Activated T-helper 9 cell treated with anti-CD3 and anti-CD28 coated beads, Interleukin-2, amount 50 U/mL, for 16 hours (primary cell): ENCODE measurements at places on chromosomes 12 and 14.

DNA sequence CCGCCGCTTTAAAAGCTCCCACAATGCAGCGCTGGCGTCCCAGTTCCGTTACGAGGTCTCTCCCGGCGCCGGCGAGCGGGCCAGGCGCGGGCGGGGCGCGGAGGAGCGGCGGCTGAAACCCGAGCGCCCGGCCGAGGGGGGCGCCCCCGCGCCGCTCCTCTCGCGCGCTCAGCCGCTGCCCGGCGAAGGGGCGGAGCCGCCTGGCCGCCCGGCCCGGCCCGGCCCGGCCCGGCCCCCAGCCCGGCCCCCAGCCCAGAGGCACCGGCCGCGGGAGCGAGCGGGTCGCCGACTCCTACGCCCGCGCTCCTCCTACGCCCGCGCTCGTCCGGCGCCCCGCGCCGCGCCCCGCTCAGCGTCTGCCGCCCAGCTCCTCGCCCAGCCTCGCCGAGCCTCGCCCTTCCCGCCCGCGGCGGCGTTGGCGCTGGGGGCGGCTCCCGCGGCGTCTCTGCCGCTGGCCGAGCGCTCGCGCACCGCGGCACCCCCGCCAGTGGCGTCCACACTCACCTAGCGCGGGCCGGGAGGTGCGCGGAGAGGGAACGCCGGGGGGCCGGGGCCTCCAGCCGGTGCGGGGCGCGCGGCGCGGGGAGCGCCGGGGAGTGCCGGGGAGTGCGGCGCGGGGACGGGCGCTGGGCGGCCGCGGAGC lies at the start of gene RASSF8:
Gene RASSF8 (plus strand): TSS at position 255 of the 643 bp plus-strand sequence. CDS start 96,662 bp downstream, outside the sequence.
- no peak for DNase-seq

GRCh38 chr12:1846421-1847405 lies 26.3 kb downstream of the LRTM2 start:
- no peak for DNase-seq

DNA sequence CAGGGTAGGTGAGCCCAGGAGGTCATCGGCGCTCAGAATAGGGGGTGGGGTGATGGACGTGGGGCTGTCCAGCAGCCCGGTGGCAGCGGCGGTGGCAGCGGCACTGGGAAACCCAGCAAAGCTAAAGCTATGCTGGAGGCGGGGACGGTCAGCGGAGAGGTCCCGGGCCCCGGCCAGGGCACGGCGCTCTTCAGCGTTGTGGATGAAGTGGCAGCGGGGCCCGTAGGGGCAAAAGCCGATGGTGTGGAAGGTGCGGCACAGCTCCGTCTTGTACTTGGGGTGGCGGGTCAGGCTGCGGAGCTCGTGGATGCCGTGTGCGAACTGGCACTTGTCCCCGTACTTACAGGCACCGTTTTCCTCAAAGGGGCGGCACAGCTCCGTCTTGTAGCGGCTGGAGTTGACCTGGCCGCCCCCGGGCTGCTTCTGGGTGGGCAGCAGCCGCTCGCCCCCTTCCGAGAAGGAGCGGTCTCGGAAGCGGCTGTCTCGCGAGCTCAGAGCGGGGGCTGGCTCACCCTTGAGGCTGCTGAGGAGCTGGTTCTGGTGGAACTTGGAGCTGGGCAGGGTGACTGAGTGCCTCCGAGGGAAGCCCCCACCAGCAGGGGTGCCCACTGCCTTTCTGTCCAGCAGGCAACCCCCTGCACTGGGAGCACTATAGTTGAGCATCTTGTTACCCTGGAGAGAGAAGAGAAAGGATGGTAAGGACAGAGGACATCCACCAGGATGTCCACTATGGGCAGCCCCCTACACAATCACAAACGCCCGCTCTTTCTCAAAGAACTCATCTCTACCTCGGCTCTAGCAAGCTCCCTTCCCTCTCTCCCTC lies 2.8 kb downstream of the ZFP36L1 start:
- no peak for DNase-seq

GRCh38 chr14:21256539-21257393 lies 12.5 kb downstream of the HNRNPC start:
- no peak for DNase-seq

DNA sequence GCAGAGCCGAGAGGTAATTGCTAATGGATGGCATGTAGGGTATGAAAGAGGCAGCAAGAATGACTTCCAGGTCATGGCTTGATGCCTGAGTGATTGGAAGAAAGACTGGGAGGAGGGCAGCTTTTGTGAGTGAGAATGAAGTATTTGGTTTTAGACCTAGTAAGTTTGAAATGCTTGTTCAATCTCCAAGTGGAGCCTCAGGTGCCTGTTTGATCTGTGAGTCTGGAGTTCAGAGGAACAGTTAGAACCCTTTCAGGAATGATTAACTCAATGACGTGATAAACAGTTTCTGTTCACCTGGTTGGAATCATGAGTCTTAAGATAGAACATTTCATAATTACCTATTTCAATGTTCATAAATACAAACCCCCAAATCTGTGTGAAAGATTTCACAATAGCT lies 10.4 kb downstream of the KCNJ8 start:
- DNase-seq = no peak

DNA sequence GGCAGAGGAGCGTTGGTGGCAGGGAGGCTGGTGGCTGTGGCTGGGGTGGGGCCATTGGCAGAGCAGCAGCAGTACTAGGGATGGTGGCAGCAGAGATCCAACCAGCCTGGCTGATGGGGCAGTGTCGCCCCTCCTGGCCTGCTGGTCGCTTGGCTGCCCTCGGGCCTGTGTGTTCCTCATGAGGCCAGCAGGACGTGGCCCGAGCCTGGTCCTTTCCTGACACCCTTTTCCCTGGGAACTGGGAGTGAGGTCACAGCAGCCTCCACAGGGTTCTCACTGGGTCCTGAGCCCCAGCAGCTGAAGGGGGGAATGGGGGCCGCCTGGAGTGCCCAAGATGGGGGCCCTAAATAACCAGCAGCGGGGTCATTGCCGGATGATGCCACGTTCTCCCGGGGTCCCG lies 46.1 kb downstream of the KIF26A start:
- DNase-seq = no peak

GRCh38 chr12:94640134-94640928 lies 10.0 kb downstream of the TMCC3 start:
- DNase-seq = no peak

GRCh38 chr14:64763801-64764621 lies 59.8 kb downstream of the PLEKHG3 start:
- no peak for DNase-seq

- DNase-seq = no peak
Observed at GRCh38 chr12:97299847-97300246, 162.8 kb upstream of the RMST start.

- no peak for DNase-seq
Observed at GRCh38 chr14:93301821-93302447, 30.9 kb downstream of the BTBD7 start.

DNA sequence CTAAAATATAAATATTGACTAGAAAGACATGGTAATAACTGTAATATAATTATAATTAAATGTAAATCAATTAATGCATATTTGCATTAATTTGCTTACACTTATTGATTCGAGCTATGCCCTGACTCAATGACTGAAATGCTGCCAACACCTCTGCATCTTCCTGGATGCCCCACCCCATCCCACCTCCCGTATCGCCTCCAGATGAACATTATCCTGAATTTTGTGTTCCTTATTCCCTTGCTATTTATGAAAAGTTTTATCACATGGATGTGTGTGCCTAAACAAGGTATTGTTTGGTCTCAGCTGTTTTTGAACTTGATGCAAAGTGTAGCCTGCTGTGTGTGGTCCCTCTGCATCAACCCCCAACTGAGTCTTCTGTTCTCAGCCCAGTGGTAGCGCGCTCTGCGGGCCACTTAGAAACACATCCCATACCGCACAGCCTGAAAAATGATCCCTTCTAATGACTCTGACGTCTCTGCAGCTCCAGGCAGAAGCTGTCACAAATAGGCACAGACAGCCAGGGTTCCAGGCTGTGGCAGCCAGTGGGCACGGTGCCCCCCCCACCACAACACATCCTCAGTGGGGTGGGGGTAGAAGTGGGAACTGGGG lies 96.5 kb downstream of the PRMT8 start:
- DNase-seq = no peak

DNA sequence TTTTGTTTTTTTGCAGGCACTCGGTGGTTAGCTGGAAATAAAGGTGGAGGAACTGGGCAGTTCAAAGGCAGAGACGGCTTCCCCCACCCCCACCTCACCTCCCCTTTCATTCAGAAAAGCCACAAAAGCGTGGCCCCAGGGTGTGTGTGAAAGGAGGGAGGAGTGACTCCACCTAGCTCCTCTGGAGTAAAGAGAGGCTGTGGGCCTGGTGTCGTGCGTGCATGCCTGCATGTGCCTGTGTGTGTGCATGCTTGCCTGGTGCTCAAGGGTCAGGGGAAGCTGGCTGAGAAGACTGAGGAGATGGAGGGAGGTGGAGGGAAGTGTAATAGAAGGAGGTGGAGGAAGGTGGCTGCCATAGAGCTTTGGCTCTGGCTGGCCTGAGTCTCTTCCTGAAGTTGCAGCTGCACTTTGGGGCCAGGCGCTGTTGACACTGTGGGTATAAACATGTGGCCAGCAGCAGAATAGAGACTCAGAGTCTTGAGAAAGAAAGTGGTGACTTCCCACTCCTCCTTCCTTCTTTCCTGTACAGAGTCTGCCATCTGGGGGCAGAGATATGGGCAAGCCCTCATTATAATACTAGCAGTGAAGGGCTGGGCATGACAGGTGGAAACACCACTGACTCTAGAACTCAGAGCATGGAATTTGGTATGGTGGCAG lies 36.9 kb upstream of the SINHCAF start:
- no peak for DNase-seq

- DNase-seq = no peak
Observed at GRCh38 chr14:93234798-93235197, 27.7 kb downstream of the UBR7 start.

GRCh38 chr12:76029982-76030340 lies 1.6 kb downstream of the PHLDA1 start:
- DNase-seq = no peak

GRCh38 chr12:86117711-86118110 lies 138.5 kb downstream of the MGAT4C start:
- no peak for DNase-seq

DNA sequence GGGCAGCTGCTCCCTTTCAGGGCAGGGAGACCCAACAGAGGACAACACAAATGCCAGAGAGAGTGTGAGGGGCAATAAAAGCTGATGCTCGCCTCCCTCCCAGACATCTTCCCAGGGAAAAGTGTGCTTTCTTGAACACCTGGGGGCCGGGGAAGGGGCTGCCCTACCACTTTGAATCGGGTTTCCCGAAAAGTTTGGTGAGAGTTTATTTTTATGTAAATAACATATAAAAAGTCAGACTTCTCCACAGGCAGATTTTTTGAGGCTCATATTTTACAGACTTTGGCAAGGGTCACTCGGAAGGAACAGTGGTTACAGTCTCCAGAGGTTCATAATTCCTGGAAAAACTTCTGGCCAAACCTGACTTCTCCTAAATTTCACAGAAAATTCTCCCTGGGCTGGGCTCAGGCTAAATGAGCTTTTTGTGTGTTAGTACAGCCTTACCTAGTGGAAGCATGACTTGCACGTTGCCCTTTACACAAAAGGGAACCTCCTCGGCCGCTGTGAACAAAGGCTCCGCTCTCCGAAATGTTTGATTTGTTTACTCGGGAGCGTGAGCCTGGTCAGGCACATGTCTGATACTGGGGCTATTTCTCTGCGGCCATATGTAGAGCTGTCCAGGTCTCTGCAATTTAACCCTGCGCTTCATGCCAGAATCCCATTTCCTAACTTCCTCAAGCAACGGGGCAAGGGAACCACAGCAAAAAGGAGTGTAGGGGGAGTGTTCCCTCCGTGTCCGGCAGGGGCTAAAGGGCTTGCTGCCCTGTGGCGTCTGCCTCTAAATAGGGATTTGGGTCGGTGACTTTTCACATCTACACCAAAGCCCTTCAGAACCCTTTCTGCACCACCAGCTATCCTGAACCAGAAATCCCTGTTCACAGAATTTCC lies 3.4 kb downstream of the RTL1 start:
- DNase-seq = no peak

GRCh38 chr12:133038118-133038709 lies 905 bp downstream of the ZNF84 start:
- no peak for DNase-seq
